ENCODE measurements at places on chromosomes 5 and 9.

DNA sequence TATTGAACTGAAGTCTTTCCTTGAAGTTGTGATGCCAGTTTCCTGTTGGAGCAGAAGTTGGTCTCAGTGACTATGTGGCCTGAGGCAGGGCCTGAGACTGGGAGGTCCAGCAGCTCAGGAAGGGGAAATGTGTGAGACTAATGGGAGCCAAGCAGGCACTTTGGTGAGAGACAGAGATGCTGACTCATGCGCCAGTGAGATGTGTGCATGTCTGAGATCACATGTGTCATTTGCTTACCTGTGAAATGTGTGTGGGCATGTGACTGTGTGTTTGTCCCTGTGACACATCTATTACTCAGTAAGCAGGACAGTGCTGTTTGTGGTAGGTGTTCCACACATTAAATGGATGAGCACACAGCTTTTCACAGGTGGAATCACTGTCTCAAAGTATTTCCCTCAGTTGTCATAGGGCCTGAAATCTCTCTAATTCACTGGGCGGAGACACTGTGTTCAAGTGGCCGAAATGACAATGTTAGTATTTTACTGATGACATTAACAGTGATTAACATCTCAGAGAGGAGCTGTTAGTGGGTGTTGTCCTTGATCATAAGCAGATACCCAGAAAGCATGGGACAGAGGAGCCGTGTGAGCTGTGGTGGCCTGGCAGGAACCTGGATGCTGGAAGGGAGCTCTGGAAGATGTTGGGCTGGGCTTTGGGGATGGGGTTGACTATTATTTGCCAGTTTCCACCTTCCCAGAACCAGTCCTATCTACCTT, 7.4 kb downstream of the NPR2 start:
- DNase-seq, result peak; percentile 27

DNA sequence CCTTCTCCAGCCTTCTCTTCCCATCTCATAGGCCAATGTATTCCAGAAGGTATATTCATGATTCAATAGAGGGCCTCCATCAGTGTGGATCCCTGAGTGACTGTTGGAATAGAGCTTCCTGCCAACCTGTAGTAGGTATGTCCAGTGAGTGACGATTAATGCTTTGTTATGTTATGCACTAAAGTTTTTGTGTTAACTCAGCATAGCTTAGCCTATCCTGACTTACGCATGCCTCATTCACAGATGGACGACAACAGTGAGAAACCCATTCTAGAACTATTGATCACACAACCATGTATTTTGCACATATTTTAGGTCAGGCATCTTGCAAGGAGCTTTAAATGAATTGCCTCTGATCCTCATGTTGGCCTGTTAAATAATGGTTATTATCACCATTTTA, 225.5 kb upstream of the TRIM32 start:
- no peak for DNase-seq

- DNase-seq, result no peak
These were observed 179.4 kb downstream of the SNX18 start for GRCh38 chr5:54696931-54697330.

DNA sequence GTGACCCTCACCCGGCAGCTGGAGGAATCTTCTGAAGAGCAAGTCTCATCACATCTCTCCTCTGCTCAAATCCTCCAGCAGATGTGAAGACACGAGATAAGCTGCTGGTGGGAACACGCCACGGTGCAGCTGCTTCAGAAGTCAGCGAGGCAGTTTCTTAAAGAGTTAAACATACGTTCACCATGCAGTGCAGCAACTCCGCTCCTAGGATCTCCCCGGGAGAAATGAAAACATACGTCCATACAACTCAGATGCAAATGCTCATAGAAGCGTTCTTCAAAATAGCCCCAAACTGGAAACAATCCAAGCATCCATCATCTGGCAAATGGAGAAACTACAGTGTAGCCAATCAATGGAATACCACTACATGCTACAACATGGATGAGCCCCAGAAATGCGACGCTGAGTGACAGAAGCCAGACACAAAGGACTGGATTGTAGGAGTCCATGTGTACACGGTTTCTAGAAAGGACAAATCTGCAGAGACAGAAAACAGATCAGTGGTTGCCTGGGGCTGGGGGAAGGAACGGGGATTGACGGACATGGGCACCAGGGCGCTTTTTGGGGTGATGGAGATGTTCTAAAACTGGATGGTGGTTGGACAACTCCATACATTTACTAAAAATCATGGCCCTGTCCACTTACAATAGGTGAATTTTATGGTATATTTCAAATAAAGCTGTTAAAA, 150.6 kb downstream of the COL23A1 start:
- no peak for DNase-seq

DNA sequence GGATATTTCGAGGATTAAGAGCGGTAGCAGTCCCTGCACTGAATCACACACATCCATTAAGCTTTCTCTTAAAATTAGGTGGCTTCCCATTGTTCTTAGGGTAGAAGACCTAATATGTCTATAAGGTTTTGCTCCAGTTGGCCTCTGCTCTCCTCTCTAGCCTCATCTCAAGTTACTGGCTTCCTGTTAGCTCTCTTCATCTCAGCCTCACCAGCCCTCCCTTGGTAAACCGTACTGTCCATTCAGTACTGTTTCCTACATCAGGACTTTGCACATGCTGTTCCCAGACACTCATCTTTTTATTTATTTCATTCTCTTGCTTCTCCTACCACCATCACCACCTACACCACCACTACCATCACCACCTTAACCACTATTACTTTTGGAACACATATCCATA, 428.6 kb downstream of the PDE4D start:
- no peak for DNase-seq

- DNase-seq, result peak; percentile 29
These were observed 71.3 kb downstream of the LIX1 start for GRCh38 chr5:97071101-97071500.

GRCh38 chr9:97362777-97363545, 48.9 kb upstream of the TDRD7 start:
- DNase-seq, result no peak

DNA sequence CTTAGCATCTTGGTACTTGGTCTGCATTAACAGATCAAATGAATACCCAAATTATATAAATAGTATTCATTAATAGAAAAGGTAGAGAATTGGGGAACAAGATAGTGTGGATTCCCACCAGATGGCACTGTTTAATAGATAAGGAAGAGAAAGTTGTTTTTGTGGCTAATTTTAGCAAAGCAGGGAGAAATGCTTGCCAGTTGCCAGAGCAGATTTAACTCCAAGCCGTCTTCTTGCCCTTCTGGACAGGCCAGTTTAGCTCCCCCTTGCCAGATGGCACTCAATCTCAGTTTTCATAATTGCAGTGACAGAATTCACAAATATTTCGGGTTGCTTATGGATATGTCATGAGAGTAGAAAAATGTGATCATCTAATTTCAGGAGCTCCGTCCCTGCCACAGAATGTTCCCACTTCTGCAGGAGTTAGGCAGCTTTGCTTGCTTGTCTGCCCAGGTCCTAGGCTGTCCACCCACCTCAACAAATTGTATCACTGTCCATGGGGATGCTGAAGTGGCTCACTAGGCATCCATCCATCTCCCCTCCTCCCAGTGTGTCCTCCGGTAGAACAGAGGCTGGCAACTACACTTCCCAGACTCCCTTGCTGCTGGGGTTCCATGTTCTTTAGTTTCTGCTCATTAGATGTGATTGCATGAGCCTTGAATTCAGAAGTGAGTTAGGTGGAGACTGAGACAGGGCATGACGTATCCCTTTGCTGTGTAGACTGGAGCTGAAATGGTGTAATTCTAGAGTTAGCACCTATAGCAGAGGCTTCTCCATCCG, 11.8 kb upstream of the HEXB start:
- DNase-seq, result peak; percentile 43

DNA sequence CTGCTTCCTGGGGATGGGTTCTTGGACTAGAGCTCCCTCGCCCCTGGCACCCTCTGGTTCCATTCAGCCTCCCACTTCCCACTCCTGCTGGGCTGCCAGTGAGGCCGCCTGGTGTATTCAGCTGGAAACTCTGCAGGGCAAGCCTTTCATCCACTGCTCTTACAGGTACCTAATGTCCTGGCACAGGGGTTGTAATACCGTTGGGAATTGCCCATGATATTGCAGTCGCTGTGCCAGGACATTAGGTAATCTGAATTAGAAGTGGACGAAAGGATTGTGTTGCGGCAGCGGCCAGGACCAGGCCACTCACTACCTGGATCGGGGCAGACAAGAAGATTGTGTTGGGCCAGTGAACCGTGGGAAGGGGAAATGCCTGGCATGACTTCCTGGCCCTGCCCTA, 13.1 kb downstream of the TMOD1 start:
- DNase-seq, result no peak

DNA sequence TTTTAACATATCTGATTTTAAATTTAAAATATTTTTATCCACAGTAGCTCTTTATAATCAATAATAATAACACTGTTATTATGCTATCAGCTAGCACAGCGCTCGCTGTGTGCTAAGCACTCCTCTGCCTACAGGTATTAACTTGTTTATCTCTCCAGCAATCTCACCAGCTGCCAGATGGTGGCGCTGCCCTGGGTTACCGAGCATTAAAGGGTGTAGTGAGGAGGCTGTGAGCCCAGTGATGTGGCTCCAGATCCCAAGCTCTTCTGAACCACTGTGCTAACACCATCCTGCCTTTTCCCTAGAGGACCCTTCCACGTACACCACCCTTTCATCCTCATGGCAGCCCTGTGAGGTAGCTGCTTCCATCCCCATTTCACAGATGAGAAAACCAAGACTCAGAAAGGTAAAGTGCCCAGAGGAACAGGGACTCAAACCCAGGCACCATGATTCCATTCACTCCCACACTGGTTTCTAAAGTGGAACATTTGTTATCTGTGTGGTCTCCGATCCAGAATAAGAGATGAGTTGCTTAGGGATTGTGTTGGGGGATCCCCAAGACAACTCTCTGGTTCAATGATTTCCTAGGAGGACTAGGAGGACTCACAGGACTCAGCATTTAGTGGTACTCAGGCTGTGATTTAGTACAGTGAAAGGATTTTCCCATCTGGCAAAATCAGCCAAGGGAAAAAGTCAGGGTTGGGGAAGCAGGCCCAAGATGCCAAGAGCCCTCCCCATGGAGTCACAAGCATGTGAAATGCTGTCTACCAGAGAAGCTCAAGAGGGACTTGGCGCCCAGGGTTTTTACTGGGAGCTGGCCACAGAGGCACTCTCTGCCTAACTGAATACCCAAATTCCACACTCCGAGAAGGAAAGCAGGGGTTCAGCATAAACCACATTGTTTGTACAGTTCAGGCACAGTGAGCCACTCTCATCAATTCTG, 7.0 kb downstream of the IGFBPL1 start:
- DNase-seq, result peak; percentile 29

GRCh38 chr9:137610944-137611343, 5.5 kb downstream of the ARRDC1 start:
- DNase-seq, result no peak

- no peak for DNase-seq
These were observed 12.7 kb downstream of the BRD3 start for GRCh38 chr9:134054891-134055811.

GRCh38 chr9:73269430-73270101, 117.9 kb downstream of the ANXA1 start:
- no peak for DNase-seq

- no peak for DNase-seq
These were observed 11.3 kb upstream of the IL6ST start for GRCh38 chr5:56006094-56006493.

DNA sequence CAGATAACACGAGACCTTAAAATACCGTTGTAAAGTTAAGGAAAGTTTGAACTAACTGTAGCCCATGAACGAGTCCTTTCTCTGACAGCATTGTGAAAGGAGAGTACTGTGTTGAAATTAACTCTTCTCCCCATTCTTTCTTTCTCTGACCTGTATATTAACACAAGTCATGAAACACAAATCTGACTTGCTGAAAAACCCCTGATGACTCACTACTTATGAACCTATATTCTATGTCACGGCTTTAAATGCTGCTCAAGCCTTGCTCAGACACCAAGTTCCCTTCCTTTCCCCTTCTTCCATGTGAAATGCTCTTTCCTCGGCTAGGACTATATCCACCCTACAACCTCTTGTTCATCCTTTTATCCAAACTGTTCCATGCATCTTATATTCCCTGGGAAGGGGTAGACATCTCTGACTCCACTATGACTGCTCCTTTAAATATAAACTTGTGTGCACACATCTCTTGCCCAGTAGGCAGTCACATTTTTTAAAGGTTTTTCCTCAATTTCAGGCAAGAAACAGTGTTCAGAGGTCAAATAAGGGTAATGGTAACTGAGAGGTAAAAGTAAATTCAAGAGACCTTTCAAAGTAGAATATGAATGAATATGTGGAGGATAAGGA, 142.9 kb downstream of the NFIB start:
- no peak for DNase-seq

- no peak for DNase-seq
These were observed 240.4 kb upstream of the IRX2 start for GRCh38 chr5:2991884-2992283.

GRCh38 chr5:80414113-80414512, 6.2 kb downstream of the ZFYVE16 start:
- DNase-seq, result peak; percentile 10

DNA sequence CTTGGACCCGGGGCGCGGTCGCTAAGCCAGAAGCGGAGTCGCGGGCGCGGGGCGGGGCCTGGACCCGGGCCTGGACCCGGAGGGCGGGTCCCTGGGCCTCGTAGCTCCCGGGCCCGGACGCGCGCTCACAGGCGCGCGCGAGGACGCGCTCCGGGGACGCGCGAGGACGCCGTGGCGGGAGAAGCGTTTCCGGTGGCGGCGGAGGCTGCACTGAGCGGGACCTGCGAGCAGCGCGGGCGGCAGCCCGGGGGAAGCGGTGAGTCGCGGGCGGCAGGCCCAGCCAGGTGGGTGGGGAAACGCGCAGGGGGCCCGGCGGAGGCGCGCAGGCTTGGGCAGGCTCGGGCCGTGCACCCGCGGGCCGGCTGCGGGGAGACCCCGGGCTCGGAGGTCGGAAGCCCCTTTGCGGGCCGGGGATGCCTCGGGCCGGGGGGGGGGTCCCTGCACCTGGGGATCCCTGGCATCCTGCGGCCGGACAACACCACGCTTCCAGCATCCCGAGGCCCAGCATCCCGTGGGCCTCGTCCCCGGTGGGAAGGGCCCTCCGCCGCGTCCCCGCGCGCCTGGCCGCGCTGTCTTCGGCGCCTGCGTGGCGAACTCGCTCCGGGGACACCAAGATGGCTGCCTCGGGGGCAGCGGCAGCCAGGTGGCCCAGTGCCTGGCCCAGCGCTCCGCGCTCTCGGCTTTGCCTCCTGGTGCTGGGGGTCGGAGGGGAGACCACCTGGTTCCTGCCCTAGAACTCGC, at the start of gene SFXN1:
Gene SFXN1 (plus strand): TSS at position 177 of the 741 bp plus-strand sequence. CDS start 13,544 bp downstream, outside the sequence.
- DNase-seq, result peak; percentile 99

GRCh38 chr9:97357056-97357455, 49.6 kb downstream of the CCDC180 start:
- no peak for DNase-seq

DNA sequence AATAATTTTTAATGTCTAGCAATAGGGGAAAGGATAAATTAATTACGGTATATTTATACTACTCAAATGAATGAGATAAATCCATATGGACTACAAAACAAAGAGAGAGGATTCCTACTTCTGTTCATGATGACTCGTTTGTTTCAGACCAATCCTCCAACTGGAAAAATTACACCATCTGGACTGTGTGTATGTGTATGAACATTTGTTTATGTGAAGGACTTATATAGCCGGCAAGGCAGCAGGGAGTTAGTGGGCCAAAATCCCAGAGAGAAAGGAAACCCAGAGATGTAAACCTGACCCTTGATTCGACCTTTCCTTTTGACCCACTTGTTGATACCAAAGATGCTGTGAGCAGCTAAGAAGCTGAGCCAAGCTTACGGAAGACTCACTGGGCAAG, 20.1 kb downstream of the PDE6A start:
- DNase-seq, result no peak

Data from AG20443 (cell line).